ENCODE measurements at places on chromosomes 13 and 19.

DNA sequence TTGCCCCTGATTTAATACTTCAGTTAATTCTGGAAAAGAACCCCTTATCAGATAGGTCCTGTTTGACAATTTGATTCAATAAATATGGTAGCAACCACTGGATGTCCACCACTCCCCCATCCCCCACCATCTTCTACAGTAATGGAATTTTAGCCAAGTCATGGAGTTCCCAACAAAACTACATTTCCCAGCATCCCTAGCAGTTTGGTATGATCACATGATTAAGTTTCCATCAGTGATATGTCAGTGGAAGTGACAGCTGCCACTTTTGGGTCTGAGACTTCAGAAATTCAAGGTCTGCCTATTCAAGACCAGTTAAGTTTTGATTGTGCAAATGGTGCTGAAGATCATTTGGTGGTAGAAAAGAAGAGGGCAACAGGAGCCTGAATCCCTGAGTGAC is 85.5 kb downstream of the CACNA1A start:
- DNase-seq: no peak

DNA sequence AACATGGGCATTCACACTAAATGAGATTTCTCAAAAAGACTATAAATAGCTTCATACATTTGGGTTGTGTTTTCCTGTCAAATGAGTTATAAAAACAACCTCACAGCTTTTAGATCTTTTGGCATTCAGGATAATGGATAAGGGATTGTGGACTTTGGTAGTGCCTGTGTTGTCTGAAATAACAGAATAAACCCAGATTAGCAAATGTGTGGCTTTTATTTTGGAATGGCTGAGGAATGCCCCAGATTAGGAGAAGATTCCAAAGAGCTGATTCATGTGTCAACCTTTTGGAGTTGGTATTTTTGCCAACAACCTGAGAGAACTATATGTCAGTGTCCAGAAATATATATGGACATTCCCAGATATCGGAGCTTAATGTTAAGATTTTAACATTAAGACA is 164.7 kb downstream of the MTUS2 start:
- DNase-seq: no peak

DNA sequence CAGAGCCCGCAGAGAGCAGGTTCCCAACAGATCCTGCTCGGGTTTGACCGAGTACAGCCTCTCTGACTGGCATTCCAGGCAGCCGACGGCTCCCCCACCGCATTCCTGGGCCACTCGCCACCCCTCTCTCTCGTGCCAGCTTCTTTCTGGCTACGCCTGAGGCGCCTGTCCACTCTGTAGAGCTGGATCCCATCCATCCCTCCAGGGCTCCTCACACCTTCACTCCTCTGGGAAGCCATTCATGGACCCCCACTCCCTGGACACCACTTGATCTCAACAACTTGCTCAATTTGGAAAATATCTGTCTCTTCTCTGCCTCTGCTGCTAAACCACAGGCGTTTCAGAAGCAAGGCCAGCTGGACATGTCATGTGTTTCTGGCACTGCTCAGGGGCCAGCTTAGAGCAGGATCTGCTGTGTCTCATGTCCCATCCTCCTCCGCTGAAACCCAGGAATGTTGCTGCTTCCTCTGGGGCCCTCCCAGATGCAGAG is 30.6 kb upstream of the ATP1A3 start:
- DNase-seq: no peak

DNA sequence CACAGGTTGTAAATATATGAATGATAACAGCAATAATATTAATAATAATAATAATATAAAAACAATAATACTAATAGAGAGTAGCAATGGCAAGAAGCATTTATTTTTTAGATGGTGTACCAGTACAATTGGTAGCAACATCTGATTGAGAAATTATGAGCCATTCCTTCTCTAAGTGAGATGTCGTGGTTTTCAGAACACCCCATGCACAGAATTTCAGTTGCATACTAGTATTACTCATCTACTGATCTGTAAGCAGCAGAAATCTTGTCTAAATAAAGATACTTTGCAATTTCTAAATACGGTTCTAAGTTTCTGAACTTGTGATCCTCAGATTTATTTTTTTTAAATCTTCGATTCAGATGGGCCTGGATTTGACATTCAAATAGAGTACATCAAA is 788.0 kb upstream of the ATXN8OS start:
- no peak for DNase-seq

DNA sequence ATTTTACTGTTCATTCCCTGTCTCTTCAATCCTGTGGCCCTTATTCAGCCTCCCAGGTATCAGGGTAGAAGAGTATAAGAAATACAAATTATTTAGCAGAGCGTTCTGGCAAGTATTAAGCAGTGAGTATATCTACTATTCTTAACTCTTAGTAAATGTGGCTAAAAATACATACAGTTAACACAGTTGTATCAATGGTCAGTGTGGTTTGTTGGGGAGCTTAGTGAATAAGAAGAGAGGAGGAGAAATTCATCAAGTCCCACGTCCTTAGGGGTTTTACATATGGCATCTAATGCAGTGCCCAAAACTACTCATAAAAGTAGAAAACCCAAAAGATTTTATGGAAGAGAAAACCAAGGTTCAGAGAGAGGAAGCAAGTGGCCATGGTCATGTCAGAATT is 691.0 kb upstream of the SGCG start:
- DNase-seq: no peak

DNA sequence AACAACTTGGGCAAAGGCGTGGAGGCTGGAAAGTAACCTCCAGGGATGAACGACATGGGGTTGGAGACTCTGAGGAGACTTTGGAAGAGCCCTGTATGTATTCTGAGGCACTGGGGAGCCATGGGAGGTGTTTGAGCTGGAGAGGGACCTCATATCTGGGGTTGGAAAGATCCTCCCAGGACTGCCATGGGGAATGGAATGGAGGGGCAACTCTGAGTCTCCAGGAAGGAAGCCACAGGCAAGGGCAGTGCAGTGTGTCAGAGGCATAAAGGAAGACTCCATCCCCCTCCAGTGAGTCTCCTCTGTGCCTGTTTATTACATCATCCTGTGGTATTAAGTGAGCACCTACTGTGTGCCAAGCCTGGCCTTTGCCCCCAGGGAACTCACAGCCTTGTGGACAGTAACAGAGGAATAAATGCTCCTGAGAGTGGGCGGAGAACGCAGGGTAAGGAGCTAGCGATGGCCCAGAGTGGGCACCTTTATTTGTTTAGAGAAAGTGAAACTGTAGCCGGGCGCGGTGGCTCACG is 7.7 kb downstream of the PEAK3 start:
- DNase-seq: no peak

DNA sequence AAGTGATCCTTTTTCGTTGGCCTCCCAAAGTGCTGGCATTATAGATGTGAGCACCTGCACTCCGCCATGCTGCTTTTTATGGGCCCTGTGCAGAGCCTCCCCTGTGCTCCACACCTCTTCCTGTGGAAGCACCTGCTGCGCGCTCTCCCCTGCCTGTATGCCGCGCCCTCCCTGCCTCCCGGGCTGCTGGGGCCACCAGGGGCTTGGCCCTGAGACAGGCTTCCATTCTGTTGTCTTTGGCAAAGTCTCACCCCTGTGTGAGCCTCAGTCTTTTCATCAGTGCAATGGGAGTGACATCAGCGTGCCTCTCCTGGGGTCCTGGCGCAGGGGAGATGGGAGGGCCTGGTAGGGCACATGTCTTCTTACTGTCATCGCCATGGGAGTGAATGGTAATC is 1.3 kb downstream of the FAM174C start:
- DNase-seq: peak; percentile 49

DNA sequence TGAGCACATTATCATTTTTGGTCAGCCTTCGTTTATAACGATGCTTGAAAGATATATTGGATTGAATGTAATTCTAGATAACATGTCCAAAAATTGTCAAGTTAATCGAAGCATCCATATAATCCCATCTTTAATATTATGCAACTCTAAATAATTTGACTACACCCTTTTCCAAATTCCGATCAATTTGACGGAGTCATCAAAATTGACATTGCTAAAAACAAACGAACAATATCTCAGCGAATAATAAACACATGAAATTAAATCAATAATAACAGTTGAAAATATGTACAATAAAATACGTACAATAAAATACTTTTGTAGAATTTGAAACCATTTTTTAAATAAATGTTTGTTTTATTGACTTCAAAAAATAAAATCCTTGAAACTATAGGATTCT is 1516.4 kb downstream of the EFNB2 start:
- DNase-seq: no peak

All from stimulated activated CD4-positive, alpha-beta T cell treated with anti-CD3 and anti-CD28 coated beads, Interleukin-1b, Interleukin-23, amount 100 ng/mL, for 48 hours (primary cell).